ENCODE measurements at places on chromosomes 12 and 14.

DNA sequence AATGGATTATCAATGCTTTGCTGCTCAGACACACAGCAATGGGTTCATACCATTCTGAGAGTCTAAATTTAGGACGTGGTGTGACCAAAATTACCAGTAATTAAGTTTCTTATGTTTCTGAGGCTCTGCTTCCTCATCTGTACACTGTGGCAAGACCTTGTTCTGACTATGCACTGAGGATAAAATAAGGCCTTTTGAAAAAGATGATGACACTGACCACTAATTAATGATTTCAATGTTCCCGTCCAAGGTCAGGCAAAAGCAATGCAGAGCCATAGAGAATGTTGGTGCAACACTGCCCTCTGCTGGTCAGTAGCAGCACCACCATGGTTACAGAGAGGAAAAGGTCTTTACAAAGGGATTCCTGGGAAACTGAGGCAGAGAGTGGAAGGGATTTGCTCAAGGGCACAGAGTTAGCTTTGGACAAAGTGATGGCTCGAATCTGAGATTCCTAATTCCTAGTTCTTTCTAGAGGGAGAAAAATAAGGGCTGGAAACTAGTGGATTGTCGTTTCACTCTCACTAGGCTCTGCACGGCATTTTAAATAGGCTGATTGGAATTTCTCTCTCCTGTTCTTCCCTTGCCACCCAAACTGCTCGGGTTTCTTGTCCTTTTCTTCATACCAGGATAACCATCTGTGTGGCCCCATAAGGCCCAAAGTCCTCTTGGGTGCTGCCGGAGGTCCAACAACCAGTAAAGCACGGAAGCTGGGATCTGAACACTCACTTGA lies 22.3 kb upstream of the P2RX7 start:
- no peak for DNase-seq

DNA sequence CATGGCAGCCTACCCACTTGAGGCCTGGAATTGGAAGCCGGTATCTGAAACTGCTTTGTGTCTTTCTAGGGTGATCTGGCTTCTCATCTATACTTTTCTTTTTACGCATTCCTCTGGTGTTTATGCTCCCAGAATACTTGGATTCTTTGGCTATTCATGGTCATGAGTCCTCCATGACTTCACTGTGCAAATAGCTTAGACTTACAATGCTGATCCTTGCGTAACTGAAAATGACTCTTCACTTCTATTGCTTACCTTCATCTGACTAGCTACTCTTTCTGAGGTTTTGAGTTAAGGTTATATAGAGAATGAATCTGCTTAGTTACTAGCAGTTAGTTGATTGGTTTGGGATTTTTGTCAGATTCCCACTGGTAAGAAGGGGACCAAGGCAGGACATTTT lies 121.7 kb upstream of the NOVA1 start:
- DNase-seq, result no peak

DNA sequence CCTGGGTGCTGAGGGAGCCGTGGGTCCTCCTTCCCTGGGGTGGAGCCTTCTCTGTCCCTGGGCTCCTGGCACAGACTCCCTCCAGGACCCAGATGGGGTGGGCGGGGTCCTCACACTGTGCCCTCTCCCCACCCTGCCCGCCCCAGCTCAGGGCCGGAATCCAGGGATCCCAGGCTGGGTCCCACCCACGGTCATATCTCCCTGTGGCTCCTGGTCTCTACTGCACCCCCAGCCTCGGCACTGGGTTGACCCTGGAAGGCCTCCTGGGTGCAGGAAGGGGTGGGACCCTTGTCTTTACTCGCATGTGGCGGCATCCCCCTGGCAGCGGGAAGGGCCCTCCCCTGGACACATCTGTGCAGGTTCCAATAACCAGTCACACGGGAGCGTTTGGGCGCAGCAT lies 75.8 kb upstream of the EIF5 start:
- no peak for DNase-seq

DNA sequence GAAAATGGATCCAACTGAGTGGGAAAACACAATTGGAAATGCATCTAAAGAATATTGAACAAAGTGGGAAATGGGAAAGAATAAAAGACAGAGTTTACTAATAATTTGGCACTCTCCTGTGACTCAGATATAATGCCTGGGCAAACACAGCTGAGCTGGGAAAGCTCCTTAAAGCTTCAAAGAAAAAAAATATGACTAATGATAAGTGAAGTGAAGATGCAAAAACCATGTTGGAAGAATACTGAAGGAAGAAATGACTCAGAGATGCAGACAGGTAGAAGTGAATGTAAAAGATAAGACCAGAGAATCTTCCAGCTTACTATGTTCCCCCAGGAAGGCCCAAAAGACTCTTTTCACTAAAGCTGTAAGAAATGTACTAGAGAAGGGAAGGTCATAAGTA lies 62.4 kb upstream of the FOXG1 start:
- no peak for DNase-seq

DNA sequence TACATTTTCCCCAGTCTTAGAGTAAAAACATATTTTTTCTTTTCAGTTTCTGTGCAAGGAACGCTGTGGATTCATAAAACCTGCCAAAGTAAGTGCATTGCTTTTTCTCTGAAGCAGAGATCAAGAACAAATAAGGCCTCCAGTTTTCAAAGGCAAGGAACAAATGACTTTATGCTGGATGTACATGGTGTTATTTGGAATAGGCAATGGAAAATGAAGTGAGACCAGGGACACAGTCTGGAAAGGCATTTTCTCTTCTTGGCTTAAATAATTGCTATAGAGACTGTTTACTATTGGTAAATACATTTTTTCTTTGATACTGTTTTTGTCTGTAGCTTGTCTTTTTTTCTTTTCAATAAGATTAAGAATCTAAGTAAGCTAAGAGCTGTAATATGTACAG lies 725.9 kb upstream of the MDGA2 start:
- no peak for DNase-seq

- DNase-seq, result no peak
Measured at GRCh38 chr12:92634730-92635129, 68.1 kb upstream of the PLEKHG7 start.

DNA sequence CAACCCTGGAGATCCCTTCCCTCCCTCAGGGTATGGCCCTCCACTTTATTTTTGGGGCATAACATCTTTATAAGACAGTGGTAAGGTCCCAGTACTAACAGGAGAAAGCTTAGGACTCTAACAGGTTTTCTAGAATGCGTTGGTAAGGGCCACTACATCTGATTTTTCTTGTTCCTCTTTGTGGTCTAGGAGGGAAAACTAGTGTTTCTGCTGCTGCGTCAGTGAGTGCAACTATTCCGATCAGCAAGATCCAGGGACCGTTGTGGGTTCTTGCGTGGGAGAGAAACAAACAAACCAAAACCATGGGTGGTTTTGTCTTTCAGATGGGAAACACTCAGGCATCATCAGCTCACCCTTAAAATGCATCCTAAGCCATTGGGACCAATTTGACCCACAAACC lies 123.6 kb upstream of the SLC16A7 start:
- DNase-seq, result no peak

GRCh38 chr12:47755655-47756562 lies 2.8 kb downstream of the RAPGEF3 start:
- DNase-seq, result no peak

GRCh38 chr12:81596558-81596957 lies 162.6 kb downstream of the PPFIA2 start:
- no peak for DNase-seq

- no peak for DNase-seq
Measured at GRCh38 chr12:118874698-118875548, 106.4 kb upstream of the SRRM4 start.

GRCh38 chr12:62900686-62901272 lies 34.2 kb downstream of the PPM1H start:
- no peak for DNase-seq

DNA sequence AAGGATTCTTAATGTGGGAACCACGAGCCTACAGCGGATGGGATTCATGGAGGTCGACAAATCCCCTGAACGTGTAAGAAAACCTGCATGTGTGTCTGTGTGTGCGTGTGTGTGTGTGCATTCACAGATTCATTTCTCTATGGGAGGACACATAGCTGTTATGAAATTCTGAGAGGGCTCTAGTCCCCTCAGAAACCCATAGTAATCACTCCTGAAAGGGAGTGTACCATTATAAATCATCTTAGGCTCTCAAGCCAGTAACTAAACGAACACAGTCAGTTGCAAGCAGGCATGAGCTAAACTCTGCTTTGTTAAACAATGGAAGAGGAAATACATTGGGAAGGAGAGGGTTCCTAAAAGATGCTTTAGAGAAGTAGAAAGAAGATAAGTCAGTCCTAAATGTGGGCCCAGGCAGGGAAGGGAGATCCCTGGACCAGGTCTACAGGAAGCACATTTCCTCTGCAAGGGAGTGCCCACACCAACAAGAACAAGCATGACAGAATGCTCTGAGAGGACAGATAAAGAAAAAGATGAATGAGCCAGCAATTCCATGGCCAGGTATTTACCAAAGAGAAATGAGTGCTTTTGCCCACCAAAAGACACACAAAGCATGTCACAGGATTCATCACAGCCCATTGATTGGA lies 91.3 kb downstream of the ITPR2 start:
- no peak for DNase-seq

GRCh38 chr12:107807471-107808150 lies 33.1 kb downstream of the ASCL4 start:
- DNase-seq, result no peak

DNA sequence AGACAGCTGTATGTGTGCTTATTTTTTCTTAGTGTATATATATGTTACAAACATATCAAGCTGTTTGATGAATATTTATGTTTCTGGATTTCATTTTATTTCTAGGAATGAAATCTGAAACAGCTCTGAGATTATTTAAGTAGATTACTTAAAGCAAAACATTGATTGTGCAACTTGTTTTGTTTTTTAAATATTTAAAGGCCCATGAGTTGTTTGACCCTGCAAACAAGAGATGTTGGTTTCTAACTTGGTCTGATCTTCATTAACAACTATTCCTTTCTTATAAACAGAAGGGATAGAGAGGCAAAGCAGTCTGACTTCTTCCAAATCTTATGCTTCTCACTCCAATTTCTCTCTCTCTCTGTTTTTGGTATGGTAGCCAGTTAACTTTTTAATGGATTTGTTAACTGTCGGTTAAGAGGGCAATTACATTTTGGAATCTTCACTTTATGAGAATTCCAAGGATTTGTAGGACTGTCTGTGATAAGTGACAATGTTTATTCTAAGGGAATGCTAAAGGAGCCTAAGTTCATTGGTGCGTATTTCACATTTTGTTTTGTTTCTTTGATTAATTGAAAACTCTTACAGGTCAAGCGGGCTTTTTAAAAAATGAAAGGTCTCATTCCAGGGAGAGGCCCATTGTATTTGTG lies 102.6 kb upstream of the HMGA2 start:
- DNase-seq, result no peak

GRCh38 chr12:42130672-42131402 lies 13.8 kb downstream of the GXYLT1 start:
- DNase-seq, result no peak

- DNase-seq, result no peak
Measured at GRCh38 chr12:49969027-49969426, 3.7 kb upstream of the AQP6 start.

DNA sequence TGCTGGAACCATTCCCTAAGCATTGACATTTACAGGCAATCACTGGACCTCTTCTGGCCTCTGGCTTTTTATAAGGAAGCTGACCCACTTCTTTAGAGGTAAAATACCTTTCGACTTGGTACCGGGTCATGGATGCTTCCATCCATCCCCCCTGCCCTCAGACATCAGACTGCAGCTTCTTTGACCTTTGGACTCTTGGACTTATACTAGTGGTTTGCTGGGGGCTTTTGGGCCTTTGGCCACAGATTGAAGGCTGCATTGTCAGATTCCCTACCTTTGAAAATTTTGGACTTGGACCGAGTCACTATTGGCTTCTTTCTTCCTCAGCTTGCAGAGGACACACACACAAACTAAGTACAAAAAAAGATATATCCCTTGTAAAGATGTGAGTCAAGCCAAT lies 86.1 kb downstream of the TTC6 start:
- DNase-seq, result no peak

DNA sequence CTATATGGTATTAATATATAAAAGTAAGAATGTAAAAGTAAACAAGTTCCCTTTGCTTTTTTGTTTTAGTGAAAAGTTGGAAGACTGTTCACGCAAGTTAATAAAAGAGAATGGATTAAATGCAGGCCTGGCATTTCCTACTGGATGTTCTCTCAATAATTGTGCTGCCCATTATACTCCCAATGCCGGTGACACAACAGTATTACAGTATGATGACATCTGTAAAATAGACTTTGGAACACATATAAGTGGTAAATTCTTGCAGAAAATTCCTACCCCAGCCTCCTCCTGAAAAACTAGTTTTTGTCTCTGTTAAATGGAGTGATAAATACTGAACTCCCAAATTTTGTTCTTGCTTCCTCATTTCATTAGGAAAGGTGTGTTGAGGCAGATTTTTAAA lies 20.9 kb downstream of the METAP2 start:
- no peak for DNase-seq

DNA sequence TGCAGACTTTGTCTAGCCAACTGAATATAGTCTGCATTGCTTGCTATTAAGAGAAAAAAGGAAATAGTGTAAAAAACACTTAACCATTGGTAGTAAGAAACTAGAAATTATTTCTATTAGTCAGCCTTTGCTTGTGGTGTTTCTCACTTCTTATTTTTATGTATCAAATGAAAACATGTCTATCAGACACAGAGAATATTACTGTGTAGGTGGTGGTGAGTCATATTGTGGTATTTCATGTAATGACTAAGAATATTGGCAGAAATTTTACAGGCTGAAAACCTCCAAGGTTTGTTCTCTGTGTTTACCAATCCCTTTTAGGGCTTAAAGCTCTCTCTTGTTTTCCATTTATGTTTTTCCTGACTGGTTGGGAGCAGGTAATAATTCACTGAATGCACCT lies 87.2 kb downstream of the DAAM1 start:
- DNase-seq, result no peak

DNA sequence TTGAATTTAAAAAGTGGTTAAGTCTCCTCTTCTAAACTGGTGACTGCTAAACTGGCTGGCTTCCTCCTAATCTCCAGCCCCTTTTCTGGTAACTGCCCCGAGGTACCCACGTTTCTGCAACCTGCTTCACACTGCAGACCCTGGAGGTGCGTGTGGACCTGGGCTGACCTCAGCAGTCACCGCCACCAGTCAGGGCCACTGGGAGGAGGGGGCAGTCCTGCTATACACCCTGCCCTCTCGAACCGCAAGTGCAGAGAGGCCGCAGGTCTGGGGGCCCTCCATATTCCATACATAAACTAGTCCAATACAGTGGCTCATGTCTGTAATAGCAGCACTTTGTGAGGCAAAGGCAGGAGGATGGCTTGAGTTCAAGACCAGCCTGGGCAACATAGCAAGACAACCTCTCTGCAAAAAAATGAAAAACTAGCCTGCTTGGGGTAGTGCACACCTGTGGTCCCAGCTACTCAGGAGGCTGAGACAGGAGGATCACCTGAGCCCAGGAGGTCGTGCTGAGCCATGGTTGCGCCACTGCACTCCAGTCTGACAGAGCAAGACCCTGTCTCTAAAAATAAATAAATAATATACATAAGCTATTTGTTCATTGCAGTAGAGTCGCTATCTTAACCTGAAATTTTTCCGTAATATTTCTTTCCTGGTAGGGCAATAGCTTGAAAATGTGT lies 25.6 kb downstream of the VPS37B start:
- no peak for DNase-seq

- no peak for DNase-seq
Measured at GRCh38 chr14:31466554-31466953, 9.2 kb upstream of the DTD2 start.
